ENCODE measurements at places on chromosomes 6 and 20. TPM values are rescaled to one million over a fixed set of nuclear protein-coding genes. Genes with fewer than 3 reads are reported as not detected.

DNA sequence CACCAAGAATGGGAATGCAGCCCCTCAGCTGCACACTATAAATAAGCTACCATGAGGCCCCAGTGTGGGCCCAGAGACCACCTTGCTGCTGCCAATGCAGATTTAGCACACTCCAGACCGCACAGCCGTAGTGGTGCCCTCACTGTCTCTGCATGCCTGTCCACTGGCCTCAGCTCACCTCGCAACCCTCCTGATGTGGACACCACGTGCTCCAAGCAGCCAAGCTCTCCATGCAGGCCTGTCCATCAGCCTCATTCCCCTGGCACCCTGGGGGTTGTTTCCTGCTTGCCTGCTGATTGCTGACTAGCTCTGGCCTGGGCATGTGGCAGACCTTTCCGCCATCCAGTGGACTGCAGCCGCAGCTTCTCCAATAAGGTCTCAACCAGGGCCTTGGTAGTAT, 36.2 kb downstream of the ZBTB9 start:
- DNase-seq = no peak

DNA sequence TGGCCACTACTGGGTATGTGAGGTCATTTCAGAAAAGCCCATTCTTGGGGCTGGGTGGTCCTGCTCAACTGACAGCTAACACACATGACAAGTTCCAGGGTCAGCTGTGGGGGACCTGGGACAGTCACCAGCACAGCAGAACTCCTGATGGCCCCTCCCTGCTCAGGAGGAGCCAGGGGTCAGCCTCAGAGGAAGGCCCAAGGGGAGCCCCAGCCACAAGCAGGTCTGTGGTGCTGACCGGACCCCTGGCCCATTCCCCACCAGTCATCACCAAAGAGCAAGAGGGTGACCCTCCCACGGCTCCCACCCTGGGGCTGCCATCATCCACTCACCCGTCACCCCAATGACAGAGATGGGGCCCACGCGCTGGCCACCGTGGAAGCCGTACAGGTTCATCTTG, 18.0 kb downstream of the CYP21A2 start:
- DNase-seq = no peak

DNA sequence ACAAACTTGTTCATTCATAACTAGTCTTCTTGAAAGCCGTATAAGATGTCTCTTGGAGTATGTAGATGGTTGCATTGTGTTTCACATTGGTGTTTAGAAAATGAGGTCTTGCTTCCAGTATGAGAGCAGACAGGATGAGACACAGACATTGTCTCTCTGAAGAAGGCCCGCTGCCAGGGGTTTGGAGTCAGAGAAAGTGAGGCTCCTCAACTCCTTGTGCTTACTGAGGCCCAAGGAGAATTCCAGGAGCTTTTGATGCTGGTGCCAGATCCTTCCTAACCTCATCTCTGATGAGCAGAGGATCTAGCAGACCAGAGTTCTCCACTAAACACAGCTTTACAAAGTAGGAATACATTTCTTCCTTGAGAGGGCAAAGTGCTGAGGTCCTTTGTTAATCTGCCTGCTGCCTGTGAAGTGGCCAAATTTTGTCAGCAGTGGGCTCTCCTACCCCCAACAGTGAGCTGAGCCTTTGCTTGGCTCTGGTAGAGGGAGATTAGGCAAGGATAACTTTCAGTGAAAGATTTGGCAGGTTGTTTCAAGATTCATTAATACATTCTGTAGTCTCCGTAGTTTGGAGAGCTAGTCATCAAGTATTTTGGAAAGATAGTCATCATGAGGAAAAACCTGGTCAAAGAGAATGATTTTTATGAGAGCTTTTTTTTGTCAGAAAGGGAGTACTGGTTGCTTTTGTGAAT, 9.7 kb downstream of the MAPRE1 start:
- peak; percentile 57 for DNase-seq

- no peak for DNase-seq
These were observed 28.3 kb upstream of the B3GAT2 start for GRCh38 chr6:70985156-70985555.

DNA sequence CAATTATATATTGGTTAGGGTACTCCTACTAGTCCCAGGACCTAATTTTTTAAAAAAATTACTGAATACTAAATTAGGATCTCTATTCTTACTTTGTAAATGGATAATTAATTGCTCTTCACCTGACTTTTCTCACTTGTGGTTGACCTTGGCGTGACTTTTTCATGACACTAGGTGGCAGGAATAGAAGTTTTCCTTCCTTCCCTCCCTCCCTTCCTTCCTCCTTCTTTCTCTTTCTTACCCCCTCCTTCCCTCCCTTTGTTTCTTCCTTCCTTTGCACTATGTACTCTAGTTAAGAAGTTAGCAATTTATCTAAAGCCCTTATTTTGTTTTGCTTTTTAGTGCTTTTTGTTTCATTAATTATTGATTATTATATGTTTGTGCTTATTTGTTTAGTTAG, 20.4 kb upstream of the HBS1L start:
- no peak for DNase-seq

DNA sequence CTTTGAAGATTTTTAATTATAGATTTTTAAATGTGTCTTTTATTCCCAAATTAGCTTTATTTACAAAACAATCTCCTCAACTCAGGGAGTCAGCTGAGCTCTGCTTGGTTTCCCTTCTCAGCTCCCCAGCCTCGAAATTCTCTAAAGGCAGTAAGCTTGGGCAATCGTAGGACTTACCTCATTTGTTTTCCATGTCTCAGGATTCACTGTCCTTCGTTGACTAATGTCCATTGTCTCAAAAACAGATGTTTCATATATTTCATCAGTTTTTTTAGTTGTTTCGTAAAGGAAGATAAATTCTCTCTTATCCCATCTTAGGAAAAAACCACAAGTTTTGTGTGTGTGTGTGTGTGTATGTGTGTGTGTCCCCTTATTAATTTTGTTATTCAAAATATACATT, 102.2 kb upstream of the ADGRF1 start:
- peak; percentile 66 for DNase-seq

GRCh38 chr20:4352348-4352747, 337.0 kb upstream of the RNF24 start:
- no peak for DNase-seq

GRCh38 chr20:21780528-21780927, 75.1 kb downstream of the PAX1 start:
- DNase-seq = no peak

- no peak for DNase-seq
These were observed 58.3 kb downstream of the MAFB start for GRCh38 chr20:40630713-40631112.

GRCh38 chr6:166952121-166952520, 4.2 kb downstream of the RNASET2 start:
- DNase-seq = peak; percentile 33

DNA sequence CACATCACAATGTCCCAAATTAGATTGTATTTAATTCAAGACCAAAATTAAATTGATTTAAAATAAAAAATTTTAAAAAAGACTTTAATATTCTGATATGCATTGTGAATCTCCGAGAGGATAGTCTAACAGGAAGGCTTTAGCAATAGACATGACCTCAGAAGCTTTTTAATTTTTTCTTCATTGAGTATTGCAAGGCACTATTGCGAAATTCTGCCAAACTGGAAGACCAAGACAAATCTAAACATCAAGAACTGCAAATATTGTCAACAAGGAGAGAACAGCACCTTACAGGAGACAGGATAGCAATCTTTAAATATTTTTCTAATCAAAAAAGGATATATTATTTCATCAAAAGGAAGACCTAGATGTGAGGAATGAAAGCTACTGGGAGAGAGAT, 56.9 kb downstream of the BMP5 start:
- no peak for DNase-seq

- DNase-seq = no peak
These were observed 62.8 kb downstream of the SYNJ2 start for GRCh38 chr6:158044525-158044888.

- no peak for DNase-seq
These were observed 93.7 kb downstream of the ZFAND3 start for GRCh38 chr6:37913210-37913609.

DNA sequence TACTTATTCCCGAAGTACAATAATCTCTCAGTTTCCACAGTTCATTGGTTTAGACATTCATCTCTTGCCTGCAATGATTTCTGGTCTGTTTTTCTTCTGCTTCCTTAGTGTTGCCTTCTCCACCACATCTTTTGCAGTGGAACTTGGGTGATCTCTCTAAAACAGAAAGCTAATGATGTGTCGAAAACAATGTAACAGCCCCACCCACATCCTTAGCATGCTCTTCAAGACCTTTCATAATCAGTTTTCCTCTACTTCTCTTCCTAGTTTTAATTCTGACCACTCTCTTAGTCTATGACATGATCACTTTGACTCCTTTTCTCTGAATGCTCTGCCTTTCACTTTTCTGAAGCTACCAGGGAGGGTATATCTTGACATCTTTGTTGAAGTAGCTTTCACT, 1007.9 kb upstream of the CITED2 start:
- DNase-seq = no peak

- no peak for DNase-seq
These were observed 53.8 kb upstream of the FOXP4 start for GRCh38 chr6:41492261-41492891.

DNA sequence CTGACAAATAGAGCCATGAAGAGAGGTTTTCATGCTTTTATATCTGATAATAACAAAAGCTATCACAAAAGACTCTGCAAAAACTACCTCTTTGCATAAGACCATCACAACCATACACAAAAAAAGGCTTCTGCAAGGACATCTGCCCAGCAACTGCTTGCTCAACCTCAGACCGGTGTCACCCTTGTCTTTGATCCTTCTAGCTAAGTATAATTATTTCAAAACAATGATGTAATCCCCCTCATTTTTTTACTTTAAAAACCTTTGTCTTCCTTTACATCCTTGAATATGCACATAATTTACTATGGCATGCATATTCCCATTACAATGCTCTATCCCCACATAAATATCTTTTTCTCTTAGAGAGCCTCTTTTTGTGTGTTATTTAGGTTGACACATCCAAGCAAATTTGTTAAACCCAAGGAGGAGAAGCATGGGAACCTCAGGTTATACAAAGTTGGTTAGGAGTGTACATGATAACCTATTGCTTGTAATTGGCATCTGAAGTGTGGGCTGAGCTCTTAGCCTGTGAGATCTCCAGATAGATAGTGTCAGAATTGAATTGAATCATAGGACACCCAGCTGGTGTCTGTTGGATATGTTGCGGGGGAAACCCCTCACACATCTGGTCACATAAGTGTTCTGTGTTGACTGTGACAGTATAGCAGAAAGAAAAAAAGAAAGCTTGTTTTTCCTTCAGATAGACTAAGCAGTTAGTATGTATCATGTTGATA, 20.7 kb upstream of the CGA start:
- no peak for DNase-seq

DNA sequence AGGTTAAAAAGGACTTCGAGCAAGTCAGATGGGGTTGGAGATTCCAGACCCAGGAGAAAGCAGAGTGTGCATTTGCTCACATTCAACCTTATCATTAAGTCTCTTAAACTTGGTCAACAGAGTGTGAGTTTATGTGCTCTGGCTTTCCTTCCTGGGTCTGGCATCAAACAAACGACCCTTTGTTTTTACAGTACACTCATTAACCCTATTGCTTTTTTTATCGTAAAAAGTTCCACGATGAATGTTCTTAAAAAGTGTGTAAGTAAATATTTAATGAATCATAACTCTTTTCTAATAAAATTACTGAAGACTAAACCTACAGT, 2.5 kb downstream of the FYN start:
- no peak for DNase-seq

- peak; percentile 94 for DNase-seq
These were observed 45.6 kb upstream of the RAB23 start for GRCh38 chr6:57267586-57268293.

- DNase-seq = no peak
These were observed 60.5 kb upstream of the MLIP start for GRCh38 chr6:54050750-54051149.

DNA sequence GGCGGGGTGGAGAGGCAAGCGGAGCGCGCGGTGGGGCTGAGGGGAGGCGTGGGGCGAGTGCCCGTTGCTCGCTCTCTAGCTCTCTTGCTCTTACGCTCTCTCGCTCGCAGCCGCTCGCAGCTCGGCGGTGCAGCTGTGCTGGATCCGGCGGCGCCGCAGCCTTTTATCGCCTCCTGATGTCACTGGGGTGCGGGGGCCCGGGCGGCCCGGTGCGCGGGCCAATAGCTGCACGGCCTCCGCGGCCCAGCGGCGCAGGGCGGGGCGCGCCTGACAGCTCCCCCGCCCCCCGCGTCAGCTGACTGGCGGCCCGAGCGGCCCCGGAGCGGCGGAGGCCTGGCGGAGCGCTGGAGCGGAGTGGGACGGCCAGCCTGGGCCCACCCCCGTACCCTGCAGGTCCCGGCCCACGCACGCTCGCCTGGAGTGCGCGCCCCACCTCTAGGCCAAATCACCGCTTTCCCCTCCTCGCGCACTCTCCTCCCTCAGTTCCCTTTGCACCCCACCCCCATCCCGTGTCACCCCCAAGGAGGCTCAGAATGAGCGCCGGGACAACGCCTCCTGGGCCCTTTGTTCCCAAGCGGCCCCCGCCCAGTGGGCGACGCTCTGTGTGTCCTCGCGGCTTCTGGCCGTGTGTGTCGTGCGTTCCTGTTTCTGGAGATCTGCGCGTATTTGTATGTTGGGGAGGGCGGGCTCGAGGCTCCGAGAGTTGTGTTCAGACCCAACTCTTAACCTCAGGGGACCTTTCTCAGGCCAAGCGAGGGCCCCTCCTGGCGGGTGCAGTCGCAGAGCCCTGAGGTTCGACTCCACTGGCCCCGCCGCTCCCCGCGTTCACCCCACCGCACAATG, at the start of gene MAFB:
Gene MAFB, minus strand, starts transcription at position 137 of the 843 bp plus-strand sequence. CDS start 386 bp downstream, outside the sequence.
- DNase-seq = peak; percentile 98

- no peak for DNase-seq
These were observed 5.2 kb upstream of the GOPC start for GRCh38 chr6:117607511-117607910.

- DNase-seq = no peak
These were observed 47.3 kb downstream of the L3MBTL3 start for GRCh38 chr6:130065609-130066156.

DNA sequence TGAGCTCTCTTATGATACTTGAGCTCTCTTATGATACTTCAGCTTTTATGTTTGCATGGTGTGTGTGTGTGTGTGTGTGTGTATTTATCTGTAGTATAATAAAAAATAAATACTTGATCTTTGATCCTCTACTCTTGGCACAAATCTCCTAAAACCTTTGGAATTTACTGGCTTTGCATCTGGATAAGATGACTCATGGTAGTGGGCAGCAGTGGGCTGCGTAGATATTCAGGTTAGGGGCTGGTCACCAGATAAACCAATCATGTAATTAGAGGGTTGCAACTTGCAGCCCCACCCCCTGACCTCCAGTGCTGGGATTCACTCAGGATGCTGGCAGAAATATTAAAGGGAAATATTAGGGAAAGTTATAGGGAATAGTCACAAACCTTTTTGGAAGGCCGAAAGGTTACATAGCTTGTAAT, 151.9 kb upstream of the COL21A1 start:
- no peak for DNase-seq

GRCh38 chr20:24986436-24987015, 6.0 kb downstream of the APMAP start:
- no peak for DNase-seq

Gene B3GALT4
- total RNA-seq = 2.2 TPM

Gene MED20
- 17.8 TPM for total RNA-seq

Gene KCNB1
- total RNA-seq = 2.7 TPM

Gene SUN5
- not detected for total RNA-seq

Gene MATN4
- 0.58 TPM for total RNA-seq

Gene MMP24OS
- total RNA-seq = 8.8 TPM

Gene HLA-DOA
- total RNA-seq = 1.5 TPM

Gene RAET1L
- not detected for total RNA-seq

Gene STK35
- 5.8 TPM for total RNA-seq

Gene PRDM1
- total RNA-seq = 3.3 TPM
